Stimulated activated CD4-positive, alpha-beta T cell treated with anti-CD3 and anti-CD28 coated beads, Interleukin-2, amount 100 ng/mL, for 48 hours (primary cell): ENCODE measurements at places on chromosomes 12 and 14.

DNA sequence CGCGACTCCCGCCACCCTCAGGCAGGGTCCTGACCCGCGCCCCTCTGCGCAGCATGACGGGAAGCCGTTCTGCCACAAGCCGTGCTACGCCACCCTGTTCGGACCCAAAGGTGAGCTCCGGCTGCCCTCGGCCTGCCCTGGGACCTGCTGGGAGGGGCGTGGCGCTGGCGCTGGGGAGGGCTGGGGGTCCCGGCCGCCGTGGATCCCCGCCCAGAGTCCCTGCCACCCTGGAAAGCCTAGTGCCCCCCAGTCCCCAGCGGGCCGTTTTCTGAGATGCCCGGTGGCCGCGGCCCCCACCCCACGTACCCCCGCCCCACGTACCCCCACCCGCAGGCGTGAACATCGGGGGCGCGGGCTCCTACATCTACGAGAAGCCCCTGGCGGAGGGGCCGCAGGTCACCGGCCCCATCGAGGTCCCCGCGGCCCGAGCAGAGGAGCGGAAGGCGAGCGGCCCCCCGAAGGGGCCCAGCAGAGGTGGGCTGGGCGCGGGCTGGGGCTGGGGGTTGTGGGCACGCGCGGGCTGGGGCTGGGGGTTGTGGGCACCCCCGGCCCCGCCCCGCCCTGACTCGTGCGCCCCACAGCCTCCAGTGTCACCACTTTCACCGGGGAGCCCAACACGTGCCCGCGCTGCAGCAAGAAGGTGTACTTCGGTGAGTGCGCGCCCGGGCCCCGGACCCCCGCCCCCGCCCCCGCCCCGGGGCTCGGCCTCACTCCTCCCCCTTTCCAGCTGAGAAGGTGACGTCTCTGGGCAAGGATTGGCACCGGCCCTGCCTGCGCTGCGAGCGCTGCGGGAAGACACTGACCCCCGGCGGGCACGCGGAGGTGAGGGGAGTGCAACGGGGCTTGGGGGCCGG, 4.0 kb downstream of the CRIP2 start:
- DNase-seq: no peak

GRCh38 chr12:3280967-3281366, 203.8 kb downstream of the TSPAN9 start:
- DNase-seq: no peak

DNA sequence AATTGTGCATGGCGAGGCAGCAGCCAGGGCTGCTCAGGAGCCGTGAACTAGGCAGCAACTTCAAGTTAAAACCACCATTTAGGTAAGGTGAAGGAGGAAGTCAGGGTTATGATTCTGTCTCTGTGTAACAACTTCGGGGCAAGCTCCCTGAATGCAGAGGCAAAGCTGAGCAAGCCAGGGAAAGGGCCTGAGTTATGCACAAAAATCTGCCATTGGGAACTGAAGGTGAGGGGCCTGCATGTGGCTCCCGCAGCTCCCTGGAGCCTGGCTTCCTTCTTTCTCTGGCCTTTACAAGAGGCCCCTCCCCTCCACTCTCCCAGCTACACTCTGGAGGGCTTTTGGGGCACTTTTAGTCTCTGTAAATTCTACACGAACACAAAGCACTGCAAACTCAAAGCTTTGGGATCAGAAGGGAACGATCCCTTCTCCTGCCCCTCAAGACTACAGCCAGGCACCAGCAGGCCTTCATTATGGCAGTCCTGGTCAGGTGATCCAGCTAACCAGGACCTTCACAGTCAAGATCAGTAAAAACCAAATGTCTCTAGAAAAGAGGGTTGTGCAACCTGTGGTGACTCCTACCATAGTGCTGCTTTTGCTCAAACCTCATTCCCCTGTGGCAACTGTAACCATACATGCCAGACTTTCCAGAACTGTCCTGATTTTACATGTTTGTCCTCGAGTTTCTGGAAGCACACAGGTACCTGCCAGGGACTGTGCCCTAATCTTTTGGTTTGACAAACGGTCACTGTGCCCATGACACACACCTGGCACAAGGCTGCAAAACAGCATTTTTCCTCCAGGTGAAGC, 67.2 kb upstream of the PTGR2 start:
- no peak for DNase-seq

- no peak for DNase-seq
Measured at GRCh38 chr14:102505775-102506625, 3.6 kb downstream of the ANKRD9 start.

DNA sequence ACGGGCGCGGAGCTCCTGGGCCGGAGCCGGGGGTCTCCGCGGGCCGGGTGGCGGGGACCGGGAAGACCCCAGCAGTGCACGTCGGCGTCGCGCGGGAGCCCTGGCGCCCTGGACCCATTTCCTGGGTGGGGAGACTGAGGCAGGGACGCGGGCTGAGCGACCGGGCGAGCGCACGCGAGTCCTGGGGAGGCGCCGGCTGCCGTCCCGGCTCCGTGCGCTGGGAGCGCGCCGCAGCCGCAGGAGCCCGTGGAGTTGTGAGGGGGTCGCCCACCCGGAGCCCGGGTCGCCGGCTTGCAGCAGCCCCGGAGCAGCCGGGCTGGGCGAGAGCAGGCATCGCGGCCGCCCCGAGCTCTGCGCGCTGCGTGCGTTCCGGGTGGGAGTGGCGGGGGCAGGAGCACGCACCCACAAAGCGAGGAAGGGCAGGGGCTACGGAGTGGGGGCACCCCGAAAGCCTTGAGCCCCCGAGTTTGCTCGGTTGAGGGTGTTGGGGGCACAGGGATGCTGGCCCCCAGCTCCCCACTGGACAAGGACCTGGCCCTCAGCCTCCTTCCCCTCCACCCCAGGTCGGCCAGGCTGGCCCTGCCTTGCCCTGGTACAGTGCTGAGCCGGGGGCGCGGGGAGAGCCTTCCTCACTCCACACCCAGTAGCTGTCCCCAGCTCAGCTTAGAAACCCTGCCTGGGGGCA, 620 bp downstream of the MMP17 start:
- no peak for DNase-seq

DNA sequence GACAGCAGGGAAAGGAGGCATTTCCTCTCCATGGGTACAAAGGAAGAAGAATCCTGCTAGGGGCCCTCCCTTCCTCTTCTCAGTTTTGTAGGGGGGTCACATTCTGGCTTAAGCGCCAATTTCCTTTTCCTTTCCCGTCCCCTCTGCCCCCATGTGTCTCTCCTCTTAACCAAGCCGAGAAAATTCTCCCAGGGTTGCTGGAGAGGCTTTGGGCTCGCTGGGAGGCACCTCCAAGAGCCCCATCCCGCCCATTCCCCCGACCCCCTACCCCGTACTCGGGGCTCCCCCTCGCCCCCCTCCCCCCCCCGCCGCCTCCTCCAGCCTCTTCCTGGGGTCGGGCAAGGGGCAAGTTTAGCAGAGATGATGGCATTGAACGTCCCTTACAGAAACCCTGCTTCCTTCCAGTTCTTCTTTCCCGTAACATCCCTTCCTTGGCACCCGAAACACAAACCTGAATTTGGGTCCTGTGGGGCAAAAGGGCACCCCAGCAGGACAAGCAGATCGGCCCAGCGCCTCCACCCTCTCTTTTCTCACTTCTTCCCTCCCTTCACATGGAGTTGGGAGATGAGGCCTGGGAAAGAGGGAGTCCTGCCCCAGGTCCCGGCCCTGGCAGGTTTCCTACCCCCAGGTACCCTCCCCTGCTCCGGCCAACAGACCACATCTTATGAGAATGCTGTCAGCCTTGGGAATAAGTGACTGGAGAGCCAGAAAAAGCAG, 13.7 kb downstream of the PLEKHG6 start:
- DNase-seq: no peak

DNA sequence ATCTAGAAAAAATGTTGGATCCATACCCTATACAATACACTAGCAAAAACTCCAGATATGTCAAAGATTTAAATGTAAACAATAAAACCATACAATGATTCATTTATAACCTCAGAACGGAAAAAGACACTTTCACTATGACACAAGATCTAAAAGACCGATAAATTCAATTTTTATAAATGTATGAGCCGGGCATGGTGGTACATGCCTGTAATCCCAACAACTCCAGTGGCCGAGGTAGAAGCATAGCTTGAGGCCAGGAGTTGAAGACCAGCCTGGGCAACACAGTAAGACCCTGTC, 2.5 kb upstream of the SOS2 start:
- no peak for DNase-seq

DNA sequence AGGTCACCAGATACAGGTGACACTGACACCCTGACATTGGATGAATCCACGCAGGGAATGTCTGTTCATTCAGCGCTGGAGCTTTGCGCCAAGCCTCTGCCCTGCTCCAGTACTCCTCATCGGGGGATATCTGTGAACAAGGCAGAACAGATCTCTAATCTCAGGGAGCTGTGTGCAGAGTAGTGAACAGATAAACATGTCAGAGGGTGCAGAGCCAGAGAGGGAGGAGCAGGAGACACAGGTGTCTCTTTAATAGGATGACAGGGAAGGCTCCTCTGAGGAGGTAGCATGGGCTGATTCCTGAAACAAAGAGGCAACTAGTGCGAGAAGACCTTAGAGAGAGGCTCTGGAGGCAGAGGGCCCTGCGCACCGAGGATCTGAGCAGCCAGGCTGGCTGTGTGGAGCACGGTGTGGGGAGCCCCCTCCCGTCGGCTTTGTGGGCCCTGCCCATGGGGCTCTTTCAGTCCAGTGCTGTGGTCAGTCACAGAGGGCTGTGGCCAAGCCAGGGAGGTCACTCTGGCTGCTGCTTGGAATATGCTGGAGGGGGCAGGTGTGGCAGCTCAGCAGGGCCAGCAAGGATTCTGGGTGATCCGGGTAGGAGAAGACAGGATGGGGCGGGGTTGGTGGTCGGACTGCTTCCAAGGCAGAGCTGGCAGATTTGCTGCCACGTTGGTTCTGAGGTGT, 55.6 kb downstream of the TECPR2 start:
- no peak for DNase-seq

GRCh38 chr12:51871918-51872688, 15.8 kb upstream of the ANKRD33 start:
- no peak for DNase-seq
